Mesothelial cell of epicardium (in vitro differentiated cells): ENCODE measurements at places on chromosomes 5 and 9. TPM values are rescaled to one million over a fixed set of nuclear protein-coding genes. Genes with fewer than 3 reads are reported as not detected.

ARHGEF37 gene
- 9.1 to 10.1 TPM (median 10.0 TPM) in 3 replicates for total RNA-seq

CDKN2A gene
- 79.5 to 88.5 TPM (median 86.1 TPM) in 3 replicates for total RNA-seq

ANKRD20A1 gene
- total RNA-seq, result 2.6 to 6.8 TPM (median 6.5 TPM) in 3 replicates

SPATA9 gene
- 0.74 to 1.3 TPM (median 0.95 TPM) in 3 replicates for total RNA-seq

ALAD gene
- total RNA-seq, result 42.9 to 45.6 TPM (median 44.2 TPM) in 3 replicates

PIP5KL1 gene
- total RNA-seq, result 7.6 to 9.0 TPM (median 8.2 TPM) in 3 replicates

DNA sequence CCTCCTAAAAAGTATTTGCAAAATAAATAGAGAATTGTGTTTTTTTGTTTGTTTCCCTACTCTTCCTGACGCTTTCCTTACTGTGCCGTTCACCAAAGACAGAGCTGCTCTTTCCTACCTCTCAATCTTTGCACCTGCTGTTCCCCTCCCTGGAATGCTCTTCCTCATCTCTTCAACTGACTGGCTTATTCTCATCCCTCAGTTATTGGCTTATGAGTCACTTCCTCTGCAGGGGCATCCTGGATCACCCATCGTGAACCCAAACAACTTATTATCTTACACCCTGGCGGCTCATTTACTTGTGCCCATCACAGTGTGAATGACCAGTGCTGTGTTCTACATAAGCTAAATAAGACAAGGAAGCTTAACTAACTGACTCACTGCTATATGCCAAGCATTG is 36.1 kb upstream of the CCNG1 start:
- H3K4me3 ChIP-seq, result no peak overlapping the region
- DNase-seq, result no peak
- H3K4me1 ChIP-seq, result peaks cover 6% of the 10 kb centered on the region
- no peak overlapping the region for H3K27ac ChIP-seq
- H3K27me3 ChIP-seq, result no peaks in the 10 kb centered on the region
- H3K36me3 ChIP-seq, result no peaks in the 10 kb centered on the region

GRCh38 chr5:103066326-103066725 is 53.6 kb downstream of the GIN1 start:
- H3K27me3 ChIP-seq, result no peaks in the 10 kb centered on the region
- H3K4me1 ChIP-seq, result peaks cover 8% of the 10 kb centered on the region
- H3K27ac ChIP-seq, result no peak overlapping the region
- H3K36me3 ChIP-seq, result no peaks in the 10 kb centered on the region

- H3K27me3 ChIP-seq, result no peaks in the 10 kb centered on the region
- peak overlapping the region; percentile 18 for H3K27ac ChIP-seq
- H3K4me1 ChIP-seq, result peaks cover 10% of the 10 kb centered on the region
- no peak overlapping the region for H3K4me3 ChIP-seq
- DNase-seq, result no peak
These were observed 17.6 kb downstream of the RNF38 start for GRCh38 chr9:36382484-36382883.

GRCh38 chr5:65290677-65291076 is 191.0 kb downstream of the ADAMTS6 start:
- H3K4me3 ChIP-seq, result no peak overlapping the region
- H3K27me3 ChIP-seq, result no peaks in the 10 kb centered on the region
- H3K4me1 ChIP-seq, result no peaks in the 10 kb centered on the region
- no peak for DNase-seq

- peaks cover 30% of the 10 kb centered on the region for H3K4me1 ChIP-seq
- no peak for DNase-seq
- no peak overlapping the region for H3K4me3 ChIP-seq
- no peaks in the 10 kb centered on the region for H3K36me3 ChIP-seq
These were observed 76.3 kb downstream of the MUSK start for GRCh38 chr9:110744715-110745384.

DNA sequence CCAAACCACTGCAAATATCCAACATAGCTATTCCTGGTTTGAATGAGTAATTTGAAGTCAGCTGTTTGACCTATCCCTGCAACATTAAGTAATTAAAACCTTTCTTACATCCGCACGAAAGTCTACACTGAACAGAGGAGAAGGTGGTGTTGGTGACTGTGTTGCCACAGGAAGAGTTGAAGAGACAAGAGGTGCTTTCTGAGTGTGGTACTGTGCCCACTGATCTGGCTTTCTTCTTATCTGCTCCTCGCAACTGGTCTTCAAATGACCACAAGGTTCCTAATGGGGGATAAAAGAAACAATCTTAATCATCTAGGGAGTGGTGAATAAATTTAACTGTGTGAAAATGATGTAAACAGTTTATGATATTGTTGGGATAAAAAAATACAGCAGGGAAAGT is 29.4 kb upstream of the PDCL start:
- peaks cover 59% of the 10 kb centered on the region for H3K36me3 ChIP-seq
- no peak overlapping the region for H3K27ac ChIP-seq

DNA sequence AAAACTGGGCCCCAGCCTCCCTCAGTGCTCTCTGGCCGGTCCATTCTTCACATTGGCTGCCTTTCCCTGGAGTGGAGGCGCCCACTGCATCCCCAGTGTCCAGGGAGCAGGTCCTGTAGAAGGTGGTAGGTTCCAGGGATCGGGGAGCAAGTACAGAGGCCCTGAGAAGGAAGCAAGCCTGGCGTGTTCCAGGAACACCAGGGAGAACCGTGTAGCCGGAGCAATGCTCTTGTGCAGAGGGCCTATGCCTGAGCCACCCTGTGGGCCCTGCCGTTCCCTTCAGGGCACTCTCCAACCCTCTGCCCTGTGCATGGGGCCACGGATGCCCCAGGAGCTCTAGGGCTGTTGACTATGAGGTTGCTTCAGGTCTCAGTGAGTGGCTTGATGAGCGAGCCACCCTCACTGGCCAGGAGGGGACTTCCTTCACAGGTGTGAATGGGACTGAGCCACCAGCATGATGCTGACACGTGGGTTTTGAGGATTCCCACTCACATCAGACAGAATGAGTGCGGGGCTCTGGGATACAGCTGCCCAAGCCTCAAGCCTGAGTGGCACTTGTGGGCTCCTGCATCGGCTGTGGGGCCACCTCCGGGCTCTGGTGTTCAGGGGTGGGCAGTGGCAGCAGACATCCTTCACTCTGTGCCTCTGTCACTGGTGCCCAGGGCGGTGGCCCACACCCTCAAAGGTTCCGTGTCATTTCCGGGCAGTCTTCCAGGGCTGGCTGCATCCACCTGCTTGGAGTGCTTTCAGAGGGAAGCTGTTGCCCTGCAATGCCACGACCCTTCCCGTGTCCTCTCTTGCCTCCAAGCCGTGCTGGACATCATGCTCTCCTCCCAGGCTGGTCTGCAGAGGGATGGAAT is 54.4 kb downstream of the ADAMTS2 start:
- H3K27ac ChIP-seq, result no peak overlapping the region
- no peaks in the 10 kb centered on the region for H3K27me3 ChIP-seq
- H3K4me3 ChIP-seq, result no peak overlapping the region
- H3K36me3 ChIP-seq, result no peaks in the 10 kb centered on the region
- no peak for DNase-seq

- H3K4me3 ChIP-seq, result no peak overlapping the region
- DNase-seq, result no peak
- peak overlapping the region; percentile 78 for H3K27ac ChIP-seq
- H3K4me1 ChIP-seq, result peaks cover 44% of the 10 kb centered on the region
These were observed 70.1 kb downstream of the GNAQ start for GRCh38 chr9:77961541-77961940.

GRCh38 chr5:160165137-160166068 is 46.2 kb upstream of the PWWP2A start:
- H3K36me3 ChIP-seq, result no peaks in the 10 kb centered on the region
- H3K4me3 ChIP-seq, result no peak overlapping the region
- no peaks in the 10 kb centered on the region for H3K27me3 ChIP-seq
- DNase-seq, result no peak
- H3K27ac ChIP-seq, result peak overlapping the region; percentile 81

- H3K36me3 ChIP-seq, result no peaks in the 10 kb centered on the region
- no peaks in the 10 kb centered on the region for H3K4me1 ChIP-seq
These were observed 191.8 kb downstream of the MELK start for GRCh38 chr9:36764364-36765076.

GRCh38 chr5:1662559-1663085 is 137.0 kb downstream of the MRPL36 start:
- H3K27me3 ChIP-seq, result peaks cover 71% of the 10 kb centered on the region
- peaks cover 4% of the 10 kb centered on the region for H3K4me1 ChIP-seq
- no peaks in the 10 kb centered on the region for H3K36me3 ChIP-seq
- no peak overlapping the region for H3K27ac ChIP-seq

GRCh38 chr9:3290231-3290840 is 235.5 kb downstream of the RFX3 start:
- H3K27ac ChIP-seq, result no peak overlapping the region
- peaks cover 25% of the 10 kb centered on the region for H3K36me3 ChIP-seq
- no peaks in the 10 kb centered on the region for H3K27me3 ChIP-seq
- no peak overlapping the region for H3K4me3 ChIP-seq

GRCh38 chr5:179799644-179799973 is 5.8 kb downstream of the LTC4S start:
- H3K27me3 ChIP-seq, result no peaks in the 10 kb centered on the region
- H3K4me3 ChIP-seq, result no peak overlapping the region
- no peak for DNase-seq

DNA sequence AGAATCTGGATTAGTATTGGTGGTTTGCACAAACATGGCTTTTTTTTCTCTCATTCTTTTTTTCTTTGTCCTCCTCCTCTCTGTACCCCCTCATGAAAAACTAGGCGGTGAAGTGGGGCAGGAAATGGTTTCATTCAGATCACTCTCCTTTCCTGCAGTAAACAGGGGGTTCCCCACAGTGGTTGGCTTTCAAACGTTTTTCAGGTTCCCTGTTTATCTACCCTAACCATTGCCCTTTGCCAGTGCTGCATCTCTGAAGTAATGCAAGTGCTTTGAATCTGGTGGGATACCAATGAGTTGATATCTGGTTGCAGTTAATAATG is 29.8 kb downstream of the NR4A3 start:
- H3K4me3 ChIP-seq, result no peak overlapping the region
- peaks cover 3% of the 10 kb centered on the region for H3K4me1 ChIP-seq
- H3K27ac ChIP-seq, result no peak overlapping the region
- no peak for DNase-seq
- peaks cover 6% of the 10 kb centered on the region for H3K36me3 ChIP-seq
- H3K27me3 ChIP-seq, result no peaks in the 10 kb centered on the region

DNA sequence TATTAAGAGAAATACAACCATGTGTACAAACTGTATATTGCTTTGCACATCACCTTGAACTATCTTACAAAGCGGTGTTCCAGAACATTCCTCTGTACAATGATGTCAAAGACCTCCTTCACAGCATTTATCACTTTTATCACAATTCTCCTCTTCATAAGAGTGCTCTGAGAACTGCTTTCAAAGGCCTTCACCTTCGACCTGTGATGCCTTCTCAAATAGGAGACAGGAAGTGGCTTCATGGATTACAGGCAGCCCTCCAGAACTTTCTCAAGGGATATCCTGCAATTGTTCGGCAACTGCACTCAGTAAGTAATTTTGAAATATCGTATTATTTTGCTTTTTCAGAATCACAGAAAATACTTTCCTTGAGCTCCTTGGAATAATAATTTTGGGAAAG is 68.0 kb upstream of the IL7R start:
- peaks cover 9% of the 10 kb centered on the region for H3K27me3 ChIP-seq
- no peaks in the 10 kb centered on the region for H3K36me3 ChIP-seq
- H3K27ac ChIP-seq, result no peak overlapping the region
- H3K4me1 ChIP-seq, result no peaks in the 10 kb centered on the region
- no peak for DNase-seq
- no peak overlapping the region for H3K4me3 ChIP-seq

DNA sequence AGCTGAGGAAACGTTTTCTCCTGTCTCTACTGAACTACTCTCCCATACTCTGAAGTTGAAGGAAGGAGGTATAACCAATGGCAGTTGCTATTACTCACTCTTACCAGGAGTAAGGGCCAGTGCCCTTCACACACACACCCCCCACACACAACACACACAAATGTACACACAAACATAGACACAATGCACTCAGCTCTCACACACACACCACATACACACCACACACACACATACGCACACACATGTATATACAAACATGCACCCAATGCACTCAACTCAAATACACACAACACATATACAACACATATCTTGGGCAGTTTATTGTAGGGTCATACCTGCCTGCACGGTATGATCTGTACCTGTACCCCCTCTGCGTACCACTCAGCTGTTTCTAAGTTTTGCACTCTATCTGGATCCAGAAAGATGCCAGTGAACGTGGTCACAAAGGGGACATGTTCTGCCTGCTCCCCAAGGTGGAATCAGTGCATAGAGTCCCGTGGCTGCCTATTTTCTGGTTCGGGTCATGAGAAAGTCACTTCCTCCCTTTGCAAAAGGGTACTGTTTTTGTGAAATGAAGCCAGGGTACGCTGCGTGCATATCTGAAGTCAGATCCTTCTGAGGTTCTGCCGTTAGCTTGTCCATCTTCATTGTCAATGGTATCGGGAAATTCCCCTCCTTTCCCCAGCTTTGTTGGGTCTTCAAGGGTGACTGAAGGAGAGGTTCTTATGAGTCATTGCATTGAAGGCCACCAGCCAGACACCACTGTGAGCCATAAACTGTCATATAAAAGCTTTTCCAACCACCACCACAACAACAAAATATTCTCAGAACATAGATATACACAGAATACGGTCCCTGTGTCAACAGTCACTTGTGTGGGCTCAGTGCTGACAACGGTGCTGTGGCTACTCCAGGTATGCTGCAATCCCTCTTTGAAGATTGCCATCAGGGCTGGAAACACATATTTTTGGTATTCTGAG is 131.9 kb downstream of the UGCG start:
- H3K36me3 ChIP-seq, result peaks cover 4% of the 10 kb centered on the region
- H3K4me1 ChIP-seq, result peaks cover 9% of the 10 kb centered on the region
- H3K4me3 ChIP-seq, result no peak overlapping the region
- H3K27me3 ChIP-seq, result no peaks in the 10 kb centered on the region
- DNase-seq, result no peak

DNA sequence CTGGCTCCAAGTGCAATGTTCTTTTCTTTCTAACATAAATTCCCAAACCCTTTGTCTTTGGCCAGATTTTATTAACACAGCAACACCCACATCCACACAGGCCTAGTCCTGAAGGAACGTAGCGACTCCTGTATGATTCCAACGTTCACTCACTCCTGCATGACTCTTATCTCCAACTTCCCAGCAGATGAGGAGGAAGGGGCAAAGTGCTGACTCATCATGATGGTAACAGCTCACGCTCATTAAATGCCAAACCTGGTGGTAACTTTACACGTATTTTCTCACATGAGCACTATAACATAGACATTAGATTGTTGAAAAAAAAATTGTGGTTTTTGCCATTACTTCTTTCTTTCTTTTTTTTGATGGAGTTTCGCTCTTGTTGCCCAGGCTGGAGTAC is 1349.5 kb downstream of the EFNA5 start:
- H3K36me3 ChIP-seq, result no peaks in the 10 kb centered on the region
- DNase-seq, result no peak
- H3K27me3 ChIP-seq, result no peaks in the 10 kb centered on the region

DNA sequence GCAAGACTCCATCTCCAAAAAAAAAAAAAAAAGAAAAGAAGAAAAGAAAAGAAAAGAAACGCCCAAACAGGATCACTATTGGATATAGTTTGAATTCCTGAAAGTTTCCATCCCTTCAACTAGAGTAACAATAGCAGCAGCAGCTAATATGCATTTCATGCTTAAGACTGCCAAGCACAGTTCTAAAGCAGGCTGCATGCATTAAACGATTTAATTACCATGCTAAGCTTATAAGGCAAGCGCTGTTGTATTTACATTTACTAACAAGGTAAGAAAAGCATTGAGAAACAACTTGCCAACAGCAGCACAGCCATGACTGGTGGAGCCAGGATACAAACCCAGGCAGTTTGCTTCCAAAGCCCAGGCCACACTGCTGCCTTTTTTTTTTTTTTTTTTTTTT is 13.0 kb downstream of the TBC1D2 start:
- no peak overlapping the region for H3K27ac ChIP-seq
- peaks cover 13% of the 10 kb centered on the region for H3K4me1 ChIP-seq
- H3K36me3 ChIP-seq, result no peaks in the 10 kb centered on the region
- no peaks in the 10 kb centered on the region for H3K27me3 ChIP-seq

- peaks cover 57% of the 10 kb centered on the region for H3K4me1 ChIP-seq
- peaks cover 52% of the 10 kb centered on the region for H3K36me3 ChIP-seq
- H3K4me3 ChIP-seq, result peak overlapping the region; percentile 98
- no peaks in the 10 kb centered on the region for H3K27me3 ChIP-seq
- no peak for DNase-seq
- H3K27ac ChIP-seq, result peak overlapping the region; percentile 89
These were observed 2.6 kb downstream of the HNRNPH1 start for GRCh38 chr5:179620703-179621350.
